ENCODE measurements at places on chromosomes 7 and 10.

GRCh38 chr10:49381111-49381900 lies 14.6 kb downstream of the DRGX start:
- no peak for DNase-seq

DNA sequence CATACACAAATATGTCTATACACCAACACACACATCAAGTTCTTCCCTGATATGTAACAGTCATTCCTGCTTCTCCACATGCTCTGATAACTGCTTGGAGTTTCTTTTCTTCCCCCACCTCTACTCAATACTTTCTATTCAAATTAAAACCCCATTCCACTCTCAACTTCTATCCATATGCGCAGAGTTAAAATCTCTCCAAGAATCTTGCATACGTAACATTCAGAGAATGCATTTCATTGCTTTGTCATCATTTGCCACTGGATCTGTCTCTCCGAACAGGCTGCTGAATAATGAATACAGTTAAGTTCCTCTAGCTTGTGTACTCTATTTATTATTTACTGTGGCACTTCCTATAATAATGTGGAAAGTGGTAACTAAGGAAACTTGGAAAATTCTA lies 68.8 kb downstream of the DGKB start:
- no peak for DNase-seq

DNA sequence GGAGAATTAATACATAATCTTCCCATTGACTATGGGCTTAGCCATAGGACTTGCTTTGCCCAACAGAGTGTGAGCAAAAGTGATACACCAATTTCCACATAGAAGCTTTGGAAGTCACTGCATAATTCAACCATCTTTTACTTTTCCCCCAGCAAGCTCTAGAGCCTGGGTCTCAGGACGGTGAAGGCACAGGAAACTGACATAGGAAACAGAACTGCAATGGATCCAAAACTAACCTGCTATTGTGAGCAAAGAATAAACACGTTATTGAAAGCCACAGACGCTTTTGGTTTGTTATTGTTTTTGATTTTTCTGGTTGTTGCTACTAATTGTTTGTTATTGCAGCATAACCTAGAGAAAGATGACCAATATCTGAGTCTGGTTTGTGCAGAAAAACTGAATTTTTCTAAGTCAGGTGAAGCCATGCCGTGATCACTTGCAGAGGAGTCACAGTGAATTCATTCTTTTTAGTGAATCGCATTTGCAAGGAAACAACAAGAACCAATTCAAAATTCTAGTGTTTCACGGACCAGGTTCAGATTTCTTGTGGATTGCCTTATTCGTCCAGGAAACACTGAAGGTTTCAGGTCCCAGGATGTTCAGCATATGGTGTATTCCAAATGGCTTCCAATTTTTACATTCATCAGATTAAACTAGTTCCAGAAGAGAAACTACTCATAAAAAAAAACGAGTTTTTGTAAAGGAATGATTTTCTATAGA lies 52.8 kb downstream of the CUBN start:
- no peak for DNase-seq

GRCh38 chr10:133324857-133325260 lies 11.8 kb downstream of the CALY start:
- no peak for DNase-seq

GRCh38 chr10:33776419-33777070 lies 442.1 kb upstream of the NRP1 start:
- no peak for DNase-seq

GRCh38 chr10:62194924-62195674 lies 73.5 kb downstream of the RTKN2 start:
- DNase-seq = no peak

DNA sequence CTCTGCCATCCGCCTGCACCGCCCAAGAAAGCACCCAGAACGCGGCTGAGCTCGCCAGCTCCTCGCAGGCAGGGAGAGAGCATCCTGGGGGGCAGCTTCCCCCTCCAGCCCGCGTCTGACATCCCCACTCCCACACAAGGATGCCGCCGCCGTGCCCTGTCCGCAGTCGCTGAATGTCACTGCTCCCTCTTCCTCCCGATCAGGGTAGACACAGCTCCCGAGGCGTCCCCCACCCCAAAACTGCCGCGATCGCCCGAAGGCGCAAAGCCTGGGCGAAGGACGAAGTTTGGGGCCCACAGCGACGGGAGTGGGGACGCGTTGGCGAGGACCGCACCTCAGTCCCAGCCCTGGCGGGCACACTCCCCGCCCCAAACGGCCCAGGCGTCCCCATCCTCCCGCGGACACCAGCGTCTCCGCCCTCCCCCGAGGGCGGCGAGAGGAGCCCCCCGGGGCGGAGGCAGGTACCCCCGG lies 1.5 kb upstream of the KAT6B start:
- peak; percentile 61 for DNase-seq

GRCh38 chr7:818031-818699 lies 14.1 kb upstream of the SUN1 start:
- DNase-seq = no peak

DNA sequence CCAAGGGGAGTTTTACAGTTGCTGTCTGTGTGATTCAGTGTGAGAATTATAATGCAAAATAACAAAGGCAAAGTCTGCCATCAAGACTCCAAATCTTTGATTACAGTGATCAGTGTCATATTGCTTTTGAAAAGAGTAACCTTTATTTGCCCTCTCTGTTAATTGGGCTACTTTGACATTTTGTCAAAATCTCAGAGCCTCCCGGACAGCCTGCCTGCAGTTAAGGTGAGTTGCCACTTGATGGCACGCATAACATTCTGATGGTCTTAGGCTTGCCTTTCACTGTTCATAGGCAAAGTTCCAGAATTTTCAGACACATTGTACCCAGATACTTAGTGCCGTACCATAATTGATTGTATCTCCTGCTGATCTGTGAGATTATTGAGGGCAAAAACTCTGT lies 253.5 kb downstream of the ABCA13 start:
- no peak for DNase-seq

DNA sequence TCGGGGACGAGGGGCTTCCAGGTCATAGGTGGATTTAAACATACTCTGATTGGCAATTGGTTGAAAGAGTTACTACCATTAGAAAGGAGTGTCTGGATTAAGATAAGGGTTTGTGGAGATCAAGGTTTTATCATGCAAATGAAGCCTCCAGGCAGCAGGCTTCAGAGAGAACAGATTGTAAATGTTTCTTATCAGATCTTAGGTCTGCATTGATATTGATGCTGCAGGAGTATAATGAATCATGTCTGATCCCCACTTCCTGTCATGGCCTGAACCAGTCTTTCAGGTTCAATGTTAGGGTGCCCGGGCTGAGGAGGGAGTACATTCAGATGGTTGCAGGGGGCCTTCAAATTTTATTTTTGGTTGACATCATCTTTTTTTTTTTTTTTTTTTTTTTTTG lies 51.4 kb downstream of the SH3PXD2A start:
- DNase-seq = no peak

DNA sequence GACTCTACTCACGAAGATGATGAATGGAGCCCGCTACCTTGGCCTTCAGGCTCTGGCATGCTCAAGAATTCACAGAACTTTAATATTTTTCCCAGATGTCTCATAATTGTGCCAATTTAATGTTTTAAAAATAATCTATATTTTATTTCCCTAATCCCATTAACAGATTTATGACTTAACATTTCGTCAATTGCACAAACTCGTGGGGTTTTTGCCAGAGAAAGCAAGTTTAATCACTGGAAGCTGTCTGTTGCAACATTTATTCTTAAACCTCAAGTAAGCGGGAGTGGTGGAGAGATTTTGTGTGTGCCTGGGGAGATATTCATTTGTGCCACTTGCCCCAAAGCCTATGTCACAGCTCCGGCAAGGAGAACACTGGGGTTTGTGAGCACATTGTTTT lies 117.9 kb downstream of the TEX36 start:
- DNase-seq = no peak

DNA sequence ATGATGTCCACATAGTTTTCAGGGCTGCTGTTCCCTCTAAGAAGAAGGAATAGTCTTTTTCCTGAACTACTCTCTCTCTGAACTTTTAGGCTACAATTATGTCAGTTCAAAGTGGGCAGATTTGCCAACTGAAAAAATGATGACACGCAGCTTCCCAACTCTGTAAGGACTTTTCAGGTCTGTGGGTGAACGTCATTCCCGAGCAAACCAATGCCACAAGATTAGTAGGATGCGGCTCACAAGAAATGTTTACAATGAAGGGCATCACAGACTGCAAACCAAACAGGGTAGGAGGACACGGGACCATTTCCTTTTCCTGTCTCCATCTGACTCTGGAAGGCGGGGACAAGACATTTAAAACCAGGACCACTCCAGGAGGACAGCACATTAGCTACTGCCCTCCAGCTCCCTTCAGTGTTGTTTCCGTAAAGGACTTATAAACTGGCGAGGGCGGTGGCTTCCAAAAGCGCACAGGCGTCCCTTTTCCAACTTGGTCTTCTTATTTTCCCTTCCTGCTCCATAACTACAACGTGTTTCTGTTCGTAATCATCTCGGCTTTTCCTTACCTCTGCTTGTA lies 539 bp upstream of the MKLN1 start:
- DNase-seq = no peak

- DNase-seq = no peak
Measured at GRCh38 chr10:970311-971149, 17.7 kb upstream of the GTPBP4 start.

GRCh38 chr7:150515248-150516147 lies 826 bp downstream of the GIMAP7 start:
- DNase-seq = no peak

DNA sequence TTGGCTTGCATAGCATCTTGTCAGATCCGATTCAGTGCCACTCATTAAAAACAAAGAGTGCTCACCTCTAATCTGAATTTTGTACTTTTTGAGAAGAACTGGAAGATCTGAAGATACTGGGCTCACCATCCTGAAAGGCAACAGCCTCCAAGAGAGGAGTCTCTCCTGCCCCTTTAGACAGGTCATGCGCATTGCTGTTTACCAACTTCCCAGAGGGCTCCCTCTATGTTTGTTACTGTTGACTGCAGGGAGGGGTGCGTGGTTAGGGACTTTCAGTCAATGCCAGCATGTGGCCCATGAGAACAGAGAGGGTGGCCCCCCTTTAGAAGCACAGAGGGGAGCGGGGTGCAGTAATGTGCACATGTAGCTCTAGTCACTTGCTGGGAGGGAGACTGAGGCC lies 33.2 kb upstream of the CABCOCO1 start:
- no peak for DNase-seq

All from head of caudate nucleus (tissue), 42 donors.